NCI-H2029 treated with DMSO at 0.1 percent for 48 hours (cell line): ENCODE measurements at places on chromosomes 7 and 10.

GRCh38 chr10:13837966-13838365 lies 251.2 kb downstream of the PRPF18 start:
- no peak for DNase-seq

DNA sequence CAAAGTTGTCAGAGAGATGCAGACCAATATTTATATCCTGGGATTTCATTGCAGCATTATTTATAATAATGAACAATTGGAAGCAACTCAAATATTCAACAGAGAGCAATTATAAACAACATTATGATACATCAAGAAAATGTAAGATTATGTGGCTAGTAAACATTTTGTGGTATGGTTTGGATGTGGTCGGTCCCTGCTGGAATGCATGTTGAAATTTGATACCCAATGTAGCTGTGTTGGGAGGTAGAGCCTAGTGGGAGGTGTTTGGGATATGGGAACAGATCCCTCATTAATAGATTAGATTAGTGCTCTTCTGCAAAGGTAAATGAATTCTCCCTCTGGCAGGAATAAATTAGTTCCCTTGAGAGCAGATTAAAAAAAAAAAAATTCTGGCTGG lies 350.9 kb downstream of the ANKRD30A start:
- DNase-seq = no peak

DNA sequence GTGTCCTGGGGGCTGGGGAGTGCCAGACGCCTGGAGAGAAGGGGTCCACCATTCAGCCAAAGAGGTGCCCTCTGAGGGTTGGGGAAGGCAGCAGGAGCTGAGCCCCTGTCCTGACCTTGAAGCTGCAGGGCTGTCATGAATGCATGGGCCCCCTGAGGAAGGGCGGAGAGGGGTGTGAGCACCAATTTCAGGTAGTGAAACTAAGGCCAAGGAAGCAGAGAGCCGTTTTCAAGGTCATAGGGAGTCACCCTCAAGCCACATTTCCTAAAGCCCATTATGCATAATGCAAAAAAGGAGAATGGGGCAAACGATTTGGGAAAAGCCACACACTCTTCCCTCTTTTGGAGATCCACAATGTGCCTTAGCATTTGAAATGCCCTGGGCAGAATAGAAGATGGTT lies 37.2 kb downstream of the FIGNL1 start:
- no peak for DNase-seq

DNA sequence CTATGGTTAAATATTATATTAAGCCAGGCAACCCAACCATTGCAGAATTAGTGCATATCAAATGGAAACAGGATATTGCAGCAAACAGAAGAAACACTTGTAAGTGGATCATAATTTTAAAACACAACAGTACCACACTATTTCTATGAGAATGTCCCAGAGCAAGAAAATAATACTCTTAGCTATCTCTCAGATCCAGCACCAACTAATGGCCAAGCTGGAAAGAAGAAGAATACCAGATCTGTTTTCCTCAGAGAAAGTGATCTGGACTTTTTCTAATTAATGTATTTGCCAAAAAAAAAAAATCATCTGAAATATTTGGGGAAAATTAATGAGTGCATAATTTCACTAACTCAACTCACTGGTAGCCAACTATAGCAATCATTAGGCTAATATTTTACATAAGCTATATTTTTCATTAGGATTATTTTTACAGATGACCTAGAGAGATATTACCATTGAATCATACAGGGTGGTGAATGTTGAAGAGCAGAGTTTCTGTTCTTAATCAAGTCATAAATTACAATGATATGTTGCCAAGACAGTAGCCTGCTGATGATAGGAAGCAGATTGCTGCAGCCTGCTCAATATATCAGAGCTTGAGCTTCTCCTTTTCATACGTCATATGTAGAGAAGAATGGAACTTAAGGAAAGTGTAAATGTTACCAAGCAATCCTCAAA lies 995.4 kb upstream of the LRRN3 start:
- DNase-seq = no peak

DNA sequence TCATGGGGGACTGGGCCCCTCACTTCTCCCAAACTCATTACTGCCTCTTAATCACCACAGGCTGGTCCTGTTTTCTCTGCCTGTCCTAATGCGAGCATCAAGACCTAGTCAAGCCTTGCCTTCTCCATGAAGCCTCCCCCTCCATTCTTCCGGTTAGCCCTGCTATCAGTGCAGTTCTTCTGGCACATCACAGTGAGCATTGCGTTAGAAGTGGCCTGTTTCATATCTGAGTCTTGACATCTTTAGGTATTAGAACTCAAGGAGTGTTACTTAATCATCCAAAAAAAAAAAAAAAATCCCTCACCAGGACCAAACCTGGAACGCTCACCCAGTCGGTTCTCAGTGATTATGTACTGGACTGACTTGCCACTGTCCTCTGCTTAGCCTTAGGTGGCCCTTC lies 17.4 kb downstream of the SNX10 start:
- DNase-seq = no peak

DNA sequence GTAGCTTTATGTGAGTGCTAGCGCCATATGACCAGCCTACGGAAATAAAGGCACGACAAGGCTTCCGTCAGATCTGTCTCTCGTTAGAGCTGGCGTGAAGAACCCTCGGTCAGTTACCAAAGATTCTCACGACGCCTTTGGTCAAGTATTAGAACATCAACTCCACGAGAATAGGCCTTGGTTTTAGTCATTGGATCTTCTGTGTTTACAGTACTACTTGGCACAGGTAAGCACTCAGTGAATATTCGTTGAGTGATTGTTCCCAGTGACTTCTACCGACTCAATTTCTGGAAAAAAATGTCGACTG lies 316 bp downstream of the RBM48 start:
- no peak for DNase-seq

DNA sequence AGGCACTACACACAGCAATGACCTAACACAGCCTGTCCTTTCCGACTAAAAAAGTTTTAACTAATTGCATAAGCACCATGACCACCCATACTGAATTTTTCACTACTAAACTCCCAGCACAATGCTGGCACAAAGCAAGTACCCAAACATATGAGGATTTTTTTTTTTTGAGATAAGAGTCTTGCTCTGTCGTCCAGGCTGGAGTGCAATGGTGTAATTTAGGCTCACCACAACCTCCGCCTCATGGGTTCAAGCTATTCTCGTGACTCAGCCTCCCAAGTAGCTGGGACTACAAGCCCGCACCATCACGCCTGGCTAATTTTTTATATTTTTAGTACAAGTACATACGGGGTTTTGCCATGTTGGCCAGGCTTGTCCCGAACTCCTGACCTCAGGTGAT lies 5.1 kb downstream of the UBE2H start:
- DNase-seq = no peak

- DNase-seq = no peak
These were observed 28.2 kb downstream of the IL15RA start for GRCh38 chr10:5949009-5949759.

- DNase-seq = no peak
These were observed 42.8 kb upstream of the WNT8B start for GRCh38 chr10:100419911-100420449.

- no peak for DNase-seq
These were observed 541.7 kb upstream of the GALNT17 start for GRCh38 chr7:70590126-70590854.

GRCh38 chr10:114940735-114941134 lies 2.7 kb downstream of the TRUB1 start:
- DNase-seq = no peak

- no peak for DNase-seq
These were observed 149.4 kb downstream of the WDR37 start for GRCh38 chr10:1205450-1206030.

DNA sequence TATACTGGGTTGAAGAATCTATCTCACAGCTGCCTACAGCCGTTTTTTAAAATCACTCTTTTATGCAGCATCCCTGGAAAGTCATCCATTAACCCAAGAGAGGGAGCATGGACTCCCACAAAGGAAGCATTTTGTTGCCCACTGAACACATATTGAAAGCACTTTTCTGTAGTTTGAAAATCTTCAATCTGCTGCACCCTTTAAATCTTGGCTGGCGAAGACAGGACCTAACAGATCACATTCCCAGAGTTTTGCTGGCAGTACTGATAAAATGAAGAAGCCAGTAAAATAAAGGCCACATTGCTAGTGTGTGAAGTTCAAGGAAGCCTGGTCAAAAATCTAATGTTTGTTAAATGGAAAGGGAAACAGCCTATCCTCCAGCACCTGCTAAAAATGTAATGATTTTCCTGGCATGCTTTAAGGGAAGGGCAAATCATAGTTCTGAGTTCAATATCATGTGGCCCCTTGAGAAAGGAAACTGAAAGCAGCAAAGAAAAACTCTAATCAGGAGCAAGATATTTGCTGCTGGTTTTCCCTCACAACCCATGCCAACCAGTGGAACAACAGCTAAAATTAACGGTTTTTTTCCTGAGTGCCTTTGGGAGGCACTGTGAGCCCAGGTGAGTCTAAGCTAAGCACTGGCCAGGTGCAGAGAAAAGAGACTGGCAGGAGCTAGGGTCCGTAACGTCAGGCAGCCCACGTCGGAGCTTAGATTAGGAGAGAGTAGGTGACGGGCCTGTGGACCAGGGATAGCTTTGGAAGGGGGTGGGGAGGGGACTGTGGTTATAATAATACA lies 97.9 kb upstream of the PALS2 start:
- no peak for DNase-seq
